ENCODE measurements at places on chromosomes 3 and 15. TPM values are rescaled to one million over a fixed set of nuclear protein-coding genes. Genes with fewer than 3 reads are reported as not detected.

- no peak overlapping the region for H3K4me3 ChIP-seq
- no peaks in the 10 kb centered on the region for H3K36me3 ChIP-seq
- no peaks in the 10 kb centered on the region for H3K4me1 ChIP-seq
- DNase-seq: no peak
- H3K27ac ChIP-seq: no peak overlapping the region
Observed at GRCh38 chr15:83809345-83809744, 155.4 kb downstream of the ADAMTSL3 start.

GRCh38 chr3:101642441-101642840 is 34.5 kb downstream of the ZBTB11 start:
- H3K27ac ChIP-seq: no peak overlapping the region
- H3K4me1 ChIP-seq: no peaks in the 10 kb centered on the region
- DNase-seq: no peak
- H3K36me3 ChIP-seq: no peaks in the 10 kb centered on the region

DNA sequence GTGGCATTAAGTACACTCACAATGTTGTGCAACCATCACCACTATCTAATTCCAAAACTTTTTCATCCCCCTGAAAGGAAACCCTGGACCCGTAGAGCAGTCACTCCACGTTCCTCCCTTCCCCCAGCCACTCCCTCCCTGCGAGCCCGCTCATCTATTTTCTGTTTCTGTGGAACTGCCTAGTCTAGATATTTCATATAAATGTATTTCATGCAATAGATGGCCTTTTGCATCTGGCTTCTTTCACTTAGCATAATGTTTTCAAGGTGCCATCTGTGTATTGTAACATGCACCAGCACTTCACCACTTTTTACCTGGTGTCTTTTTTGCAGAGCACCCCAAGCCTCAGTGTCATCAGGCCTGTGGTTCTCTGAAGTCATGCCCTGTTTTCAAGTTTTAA is 10.7 kb downstream of the CGNL1 start:
- no peak overlapping the region for H3K27ac ChIP-seq
- DNase-seq: no peak
- no peaks in the 10 kb centered on the region for H3K4me1 ChIP-seq

GRCh38 chr3:69786854-69787253 is 47.6 kb downstream of the MITF start:
- H3K27me3 ChIP-seq: no peaks in the 10 kb centered on the region
- H3K27ac ChIP-seq: no peak overlapping the region
- no peak overlapping the region for H3K4me3 ChIP-seq
- DNase-seq: no peak
- peaks cover 10% of the 10 kb centered on the region for H3K4me1 ChIP-seq

GRCh38 chr3:49424816-49425215 is 2.5 kb upstream of the AMT start:
- no peak for DNase-seq
- H3K4me1 ChIP-seq: peaks cover 19% of the 10 kb centered on the region
- no peak overlapping the region for H3K27ac ChIP-seq
- no peak overlapping the region for H3K4me3 ChIP-seq
- no peaks in the 10 kb centered on the region for H3K27me3 ChIP-seq

DNA sequence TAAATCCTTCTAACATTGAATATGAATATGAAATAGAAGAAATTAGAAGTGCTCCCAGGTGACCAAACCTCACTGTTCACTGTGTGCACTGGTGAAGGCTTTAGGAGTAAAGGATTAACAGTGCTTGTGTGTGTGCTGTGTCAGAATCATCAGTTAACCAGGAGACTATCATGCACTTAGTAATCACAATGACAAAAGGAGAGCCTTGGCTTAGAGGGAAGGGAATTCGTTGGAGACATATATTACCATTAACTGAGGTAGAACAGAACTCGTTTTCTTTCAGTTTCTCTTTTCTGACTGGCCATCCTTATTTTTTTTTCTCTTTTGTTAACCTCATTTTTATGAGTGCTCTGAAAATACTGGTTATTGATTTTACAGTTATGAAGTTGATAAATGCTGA is 213.3 kb upstream of the GBE1 start:
- no peak for DNase-seq
- H3K27me3 ChIP-seq: no peaks in the 10 kb centered on the region
- no peaks in the 10 kb centered on the region for H3K4me1 ChIP-seq
- H3K4me3 ChIP-seq: no peak overlapping the region
- H3K27ac ChIP-seq: no peak overlapping the region
- H3K36me3 ChIP-seq: no peaks in the 10 kb centered on the region

DNA sequence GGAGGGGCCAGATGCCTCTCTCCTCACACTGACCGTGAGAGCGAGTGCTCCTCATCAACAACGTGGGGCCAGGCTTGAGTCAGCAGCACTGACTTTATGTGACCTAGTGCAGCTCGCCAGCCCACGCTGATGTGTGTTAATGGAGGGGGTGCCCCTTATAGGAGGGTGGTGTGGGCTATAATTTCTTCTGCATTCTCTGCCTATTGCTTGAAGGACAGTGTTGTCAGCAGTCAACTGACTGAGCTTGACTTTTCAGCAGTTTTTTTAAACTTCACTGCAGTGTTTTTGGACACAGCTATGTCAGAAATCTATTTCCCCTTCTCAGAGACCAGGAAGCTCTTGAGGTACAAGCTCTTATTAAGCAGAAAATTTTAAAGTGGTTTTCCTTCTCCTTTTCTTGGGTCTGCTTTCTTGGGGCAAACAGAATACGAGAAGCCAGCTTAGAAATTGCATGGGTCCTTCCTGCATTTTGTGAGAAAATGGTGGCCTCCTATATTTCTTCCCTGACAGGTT is 304.8 kb upstream of the CTDSPL start:
- no peaks in the 10 kb centered on the region for H3K4me1 ChIP-seq
- no peaks in the 10 kb centered on the region for H3K36me3 ChIP-seq
- H3K27me3 ChIP-seq: no peaks in the 10 kb centered on the region
- H3K4me3 ChIP-seq: no peak overlapping the region

DNA sequence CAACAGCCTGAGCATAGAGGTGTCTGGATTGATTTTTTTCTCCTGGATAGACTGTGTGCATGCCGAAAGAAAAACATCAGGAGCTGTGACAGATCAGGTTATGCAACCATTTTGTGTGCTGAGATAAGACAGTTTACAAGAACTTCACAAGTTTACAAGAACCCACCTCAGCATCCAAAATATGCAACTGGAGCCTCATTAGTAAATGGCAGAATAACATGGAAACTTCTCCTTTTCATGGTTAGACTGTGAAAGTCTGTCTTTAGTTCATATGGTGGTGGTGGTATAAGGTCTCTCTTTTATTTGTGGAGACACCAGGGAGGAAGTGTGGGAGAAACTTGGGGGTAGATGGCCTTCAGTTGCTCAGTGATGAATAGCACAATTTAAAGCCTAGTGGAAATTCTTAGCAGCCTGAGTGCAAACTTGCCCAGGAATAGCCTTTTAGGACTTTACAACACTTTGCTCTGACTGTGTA is 3.7 kb upstream of the ZNF609 start:
- peaks cover 17% of the 10 kb centered on the region for H3K4me1 ChIP-seq
- no peaks in the 10 kb centered on the region for H3K36me3 ChIP-seq
- no peak overlapping the region for H3K27ac ChIP-seq
- DNase-seq: no peak
- no peaks in the 10 kb centered on the region for H3K27me3 ChIP-seq
- no peak overlapping the region for H3K4me3 ChIP-seq

DNA sequence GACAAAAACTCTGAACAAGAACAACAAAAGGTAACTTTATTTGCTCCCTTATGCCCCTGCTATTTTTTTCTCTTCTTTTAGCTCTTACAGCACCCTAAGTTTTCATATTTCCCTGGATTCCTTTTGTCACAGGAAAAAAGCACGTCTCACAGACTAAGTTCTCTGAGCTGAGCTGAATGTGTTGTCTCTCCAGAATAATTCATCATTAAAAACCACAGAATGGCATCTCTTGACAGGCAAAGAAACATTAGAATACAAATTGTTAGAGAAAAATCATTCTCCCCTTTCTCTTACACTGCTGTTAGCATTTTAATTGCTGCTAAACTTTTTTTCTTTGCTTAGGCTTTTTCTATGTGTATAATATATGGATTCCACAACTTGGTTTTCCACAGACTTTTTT is 48.7 kb upstream of the SECISBP2L start:
- DNase-seq: no peak
- no peak overlapping the region for H3K27ac ChIP-seq
- H3K4me1 ChIP-seq: no peaks in the 10 kb centered on the region
- no peaks in the 10 kb centered on the region for H3K36me3 ChIP-seq

Gene TMC3
- not detected for total RNA-seq

Gene IQCH
- total RNA-seq: 0.94 TPM

GRCh38 chr3:34132069-34132692 is 333.8 kb downstream of the PDCD6IP start:
- H3K4me1 ChIP-seq: no peaks in the 10 kb centered on the region
- H3K36me3 ChIP-seq: no peaks in the 10 kb centered on the region
- H3K27me3 ChIP-seq: no peaks in the 10 kb centered on the region
- H3K27ac ChIP-seq: no peak overlapping the region

Gene APOD
- 29.9 TPM for total RNA-seq

GRCh38 chr3:152123457-152123856 is 145.3 kb upstream of the MBNL1 start:
- H3K4me1 ChIP-seq: no peaks in the 10 kb centered on the region
- H3K27me3 ChIP-seq: no peaks in the 10 kb centered on the region
- no peak for DNase-seq
- no peak overlapping the region for H3K4me3 ChIP-seq
- no peaks in the 10 kb centered on the region for H3K36me3 ChIP-seq

Gene TMCO5A
- total RNA-seq: not detected

GRCh38 chr3:105359098-105359762 is 7.5 kb upstream of the ALCAM start:
- no peaks in the 10 kb centered on the region for H3K4me1 ChIP-seq
- H3K27ac ChIP-seq: no peak overlapping the region
- no peak overlapping the region for H3K4me3 ChIP-seq
- DNase-seq: no peak
- no peaks in the 10 kb centered on the region for H3K36me3 ChIP-seq

Gene GOLGA6L4
- 1.1 TPM for total RNA-seq

DNA sequence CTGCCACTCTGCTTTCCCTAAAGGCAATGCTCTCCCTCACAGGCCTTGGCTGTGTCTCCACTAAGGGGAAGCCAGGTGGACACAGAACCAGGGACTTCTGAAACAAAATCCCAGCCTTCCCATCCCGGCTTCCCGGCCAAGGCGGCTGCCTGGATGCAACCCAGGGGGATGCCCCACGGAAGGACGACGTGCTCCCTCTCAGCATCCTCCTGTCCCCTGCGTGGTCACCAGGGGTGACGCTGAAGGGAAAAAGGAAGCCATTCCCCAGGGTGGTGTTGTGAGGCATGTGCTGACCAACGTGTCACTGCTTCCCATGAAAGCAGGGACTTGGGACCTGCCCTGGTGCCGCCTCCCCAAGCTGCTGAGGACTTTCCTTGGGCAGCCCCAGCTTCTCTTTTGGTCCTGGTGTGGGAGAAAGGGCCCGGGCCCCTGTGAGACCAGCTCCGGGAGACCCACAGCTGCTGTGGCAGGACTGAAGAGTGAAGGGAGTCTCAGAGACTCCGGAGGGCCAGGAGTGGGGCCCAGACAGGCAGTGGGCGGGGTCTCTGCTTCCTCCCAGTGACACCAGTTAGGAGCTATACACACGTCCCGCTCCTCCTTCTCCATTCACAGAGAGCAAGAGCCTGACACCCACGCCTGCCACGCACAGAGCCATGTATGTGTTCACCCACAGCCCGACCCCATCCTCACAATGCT is 139.2 kb downstream of the NUP210 start:
- H3K4me3 ChIP-seq: peak overlapping the region; percentile 54
- H3K27ac ChIP-seq: no peak overlapping the region
- no peaks in the 10 kb centered on the region for H3K27me3 ChIP-seq
- peaks cover 13% of the 10 kb centered on the region for H3K4me1 ChIP-seq
- DNase-seq: peak; percentile 48

- H3K27me3 ChIP-seq: no peaks in the 10 kb centered on the region
- no peak overlapping the region for H3K4me3 ChIP-seq
- DNase-seq: no peak
- no peaks in the 10 kb centered on the region for H3K36me3 ChIP-seq
Observed at GRCh38 chr15:66858423-66859207, 156.6 kb downstream of the SMAD6 start.
